ENCODE measurements at places on chromosomes 6 and 20. TPM values are rescaled to one million over a fixed set of nuclear protein-coding genes. Genes with fewer than 3 reads are reported as not detected.

The FAXC gene
- 0.49 TPM for total RNA-seq

The MUC22 gene
- total RNA-seq, result 0.08 TPM

The MYCT1 gene
- 15.0 TPM for total RNA-seq

The C6orf15 gene
- not detected for total RNA-seq

The SAMD10 gene
- 5.6 TPM for total RNA-seq

The OOEP gene
- total RNA-seq, result not detected

- peaks cover 90% of the 10 kb centered on the region for H3K4me1 ChIP-seq
- H3K27ac ChIP-seq, result peak overlapping the region; percentile 100
- no peak for DNase-seq
- peaks cover 12% of the 10 kb centered on the region for H3K36me3 ChIP-seq
Observed at GRCh38 chr20:47350181-47350550, 6.3 kb downstream of the ZMYND8 start.

GRCh38 chr6:41122373-41122772 is 31.8 kb downstream of the TREML1 start:
- H3K36me3 ChIP-seq, result peaks cover 35% of the 10 kb centered on the region
- H3K4me1 ChIP-seq, result no peaks in the 10 kb centered on the region
- H3K4me3 ChIP-seq, result no peak overlapping the region
- no peaks in the 10 kb centered on the region for H3K27me3 ChIP-seq
- H3K27ac ChIP-seq, result no peak overlapping the region
- no peak for DNase-seq

DNA sequence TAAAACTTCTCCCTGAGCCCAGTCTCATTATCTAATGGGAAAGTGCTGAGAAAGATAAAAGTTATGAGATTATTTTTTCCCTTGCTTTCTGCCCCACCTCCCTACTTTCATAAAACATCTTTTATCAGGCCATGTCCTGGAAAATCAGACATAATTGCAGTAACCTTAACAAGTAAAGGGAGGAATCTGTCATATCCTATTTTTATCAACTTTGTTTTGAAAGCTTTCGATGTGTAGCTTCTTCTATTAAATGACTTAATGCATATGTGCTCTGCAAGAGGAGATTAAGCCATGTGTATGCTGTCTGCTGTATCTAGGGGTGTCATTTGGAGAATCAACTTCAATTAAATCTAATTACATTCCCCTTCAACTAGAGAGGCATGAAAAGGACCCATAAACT is 408.9 kb downstream of the CBLN4 start:
- no peak overlapping the region for H3K27ac ChIP-seq
- H3K36me3 ChIP-seq, result no peaks in the 10 kb centered on the region
- no peaks in the 10 kb centered on the region for H3K4me1 ChIP-seq
- no peaks in the 10 kb centered on the region for H3K27me3 ChIP-seq

GRCh38 chr20:62020935-62021701 is 44.6 kb downstream of the TAF4 start:
- H3K4me3 ChIP-seq, result no peak overlapping the region
- peaks cover 76% of the 10 kb centered on the region for H3K4me1 ChIP-seq
- H3K27me3 ChIP-seq, result no peaks in the 10 kb centered on the region
- peak overlapping the region; percentile 69 for H3K27ac ChIP-seq

- H3K36me3 ChIP-seq, result no peaks in the 10 kb centered on the region
- no peak overlapping the region for H3K4me3 ChIP-seq
- H3K27ac ChIP-seq, result peak overlapping the region; percentile 69
- H3K27me3 ChIP-seq, result no peaks in the 10 kb centered on the region
- no peak for DNase-seq
- H3K4me1 ChIP-seq, result peaks cover 37% of the 10 kb centered on the region
Observed at GRCh38 chr20:50642288-50642803, 49.0 kb downstream of the RIPOR3 start.

GRCh38 chr20:41594514-41595322 is 23.5 kb downstream of the CHD6 start:
- H3K27ac ChIP-seq, result no peak overlapping the region
- H3K4me1 ChIP-seq, result peaks cover 11% of the 10 kb centered on the region
- H3K27me3 ChIP-seq, result no peaks in the 10 kb centered on the region
- no peak overlapping the region for H3K4me3 ChIP-seq
- DNase-seq, result no peak

GRCh38 chr6:108174371-108175175 is 8.8 kb downstream of the NR2E1 start:
- peak overlapping the region; percentile 42 for H3K4me3 ChIP-seq
- H3K4me1 ChIP-seq, result peaks cover 36% of the 10 kb centered on the region

DNA sequence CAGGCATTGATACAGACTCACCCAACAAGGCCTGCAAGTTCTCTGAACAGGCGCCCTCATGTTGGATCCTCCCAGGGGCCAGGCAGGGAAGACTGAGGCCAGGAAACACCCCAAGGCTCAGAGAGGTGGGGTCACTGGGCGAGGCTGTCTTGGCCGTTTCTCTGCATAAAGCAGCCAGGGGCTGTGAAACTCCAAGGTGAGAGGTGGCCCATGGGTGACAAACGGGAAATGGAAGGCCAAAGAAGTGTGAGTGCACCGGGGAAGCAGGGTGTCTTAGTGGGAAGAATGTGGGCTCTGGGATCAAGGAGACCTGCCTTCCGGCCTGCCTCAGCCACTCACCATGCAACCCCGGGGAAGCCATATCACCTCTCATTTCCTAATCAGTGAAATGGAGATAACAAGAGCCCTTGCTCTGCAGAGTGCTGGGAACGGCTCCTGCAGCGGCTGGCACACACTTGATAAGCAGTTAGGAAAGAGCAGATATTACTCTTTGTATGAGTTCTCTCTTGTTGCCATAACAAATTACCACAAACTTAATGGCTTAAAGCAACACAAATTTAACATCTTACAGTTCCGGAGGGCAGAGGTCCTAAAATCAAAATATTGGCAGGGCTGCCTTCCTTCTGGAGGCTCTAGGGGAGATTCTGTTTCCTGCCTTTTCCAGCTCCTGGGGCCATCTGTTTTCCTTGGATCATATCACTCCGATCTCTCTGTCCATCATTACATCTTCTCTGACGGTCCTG is 168.6 kb downstream of the NFATC2 start:
- peaks cover 26% of the 10 kb centered on the region for H3K4me1 ChIP-seq
- no peak overlapping the region for H3K27ac ChIP-seq
- no peaks in the 10 kb centered on the region for H3K27me3 ChIP-seq
- no peak overlapping the region for H3K4me3 ChIP-seq
- no peak for DNase-seq

DNA sequence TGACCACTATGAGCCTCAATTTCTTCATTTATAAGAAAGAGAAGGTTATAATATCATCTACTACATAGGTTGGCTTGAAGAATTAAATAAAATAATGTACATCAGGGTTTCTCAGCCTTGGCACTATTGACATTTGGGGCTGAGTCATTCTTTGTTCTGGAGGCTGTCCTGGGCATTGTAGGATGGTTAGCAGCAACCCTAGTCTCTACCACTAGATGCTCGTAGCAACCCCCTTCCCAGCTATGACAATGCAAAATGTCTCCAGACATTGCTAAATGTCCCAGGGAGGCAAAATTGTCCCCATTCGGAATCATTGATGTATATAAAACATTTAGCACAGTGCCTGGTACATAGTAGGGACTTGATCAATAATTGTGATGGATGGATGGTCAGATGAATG is 152.1 kb downstream of the KHDC1L start:
- no peaks in the 10 kb centered on the region for H3K36me3 ChIP-seq

DNA sequence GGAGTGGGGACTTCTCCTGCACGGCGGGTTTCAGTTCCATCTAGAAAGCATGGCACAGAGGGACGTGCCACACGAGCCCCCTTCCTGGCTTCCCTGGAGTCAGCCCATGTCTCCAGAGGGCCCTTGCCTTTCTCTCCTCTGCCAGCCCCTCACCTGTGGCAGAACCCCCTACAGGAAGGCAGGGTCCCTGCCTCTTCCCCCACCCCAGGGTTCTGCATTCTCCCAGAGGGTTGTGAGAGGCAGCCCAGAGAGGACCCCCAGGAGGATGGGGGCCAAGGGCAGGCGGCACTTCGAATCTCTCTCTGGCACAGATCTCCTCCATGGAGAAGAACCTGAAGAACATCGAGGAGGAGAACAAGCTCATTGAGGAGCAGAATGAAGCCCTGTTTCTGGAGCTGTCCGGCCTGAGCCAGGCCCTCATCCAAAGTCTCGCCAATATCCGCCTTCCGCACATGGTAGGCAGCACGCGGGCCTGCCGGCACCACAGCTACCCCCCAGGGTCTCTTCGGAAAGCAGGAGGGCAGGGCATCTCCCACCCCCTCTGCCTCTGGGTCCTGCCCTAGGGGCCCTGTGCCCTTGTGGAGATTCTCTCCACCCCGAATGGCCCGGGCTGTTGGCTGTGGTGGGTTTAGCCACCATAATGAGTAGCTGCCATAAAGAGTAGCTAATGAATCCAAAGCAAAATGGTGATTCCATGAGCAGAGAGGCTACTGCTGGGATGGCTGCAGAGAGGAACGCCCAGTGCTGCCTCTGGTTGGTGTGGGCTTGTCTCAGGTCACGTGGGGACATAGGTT is 15.9 kb upstream of the PCMTD2 start:
- peaks cover 12% of the 10 kb centered on the region for H3K4me1 ChIP-seq
- DNase-seq, result no peak
- no peak overlapping the region for H3K27ac ChIP-seq

- H3K4me1 ChIP-seq, result peaks cover 8% of the 10 kb centered on the region
- no peak overlapping the region for H3K4me3 ChIP-seq
- no peak for DNase-seq
- H3K36me3 ChIP-seq, result no peaks in the 10 kb centered on the region
- H3K27me3 ChIP-seq, result peaks cover 56% of the 10 kb centered on the region
Observed at GRCh38 chr6:169425628-169426370, 172.2 kb upstream of the THBS2 start.

GRCh38 chr20:36629719-36630681 is 16.0 kb downstream of the SLA2 start:
- no peak overlapping the region for H3K27ac ChIP-seq
- no peaks in the 10 kb centered on the region for H3K36me3 ChIP-seq
- no peak for DNase-seq
- no peaks in the 10 kb centered on the region for H3K27me3 ChIP-seq
- no peaks in the 10 kb centered on the region for H3K4me1 ChIP-seq
- H3K4me3 ChIP-seq, result no peak overlapping the region

- no peaks in the 10 kb centered on the region for H3K27me3 ChIP-seq
- DNase-seq, result no peak
- H3K4me1 ChIP-seq, result no peaks in the 10 kb centered on the region
Observed at GRCh38 chr6:121764493-121764892, 329.0 kb downstream of the GJA1 start.

- no peaks in the 10 kb centered on the region for H3K36me3 ChIP-seq
- no peak overlapping the region for H3K27ac ChIP-seq
- H3K4me1 ChIP-seq, result no peaks in the 10 kb centered on the region
- H3K27me3 ChIP-seq, result no peaks in the 10 kb centered on the region
- no peak for DNase-seq
Observed at GRCh38 chr6:159012201-159012600, 12.2 kb upstream of the RSPH3 start.

GRCh38 chr20:44467289-44467883 is 8.3 kb upstream of the TTPAL start:
- H3K27me3 ChIP-seq, result no peaks in the 10 kb centered on the region
- no peaks in the 10 kb centered on the region for H3K36me3 ChIP-seq
- H3K4me1 ChIP-seq, result peaks cover 12% of the 10 kb centered on the region
- H3K27ac ChIP-seq, result peak overlapping the region; percentile 61
- H3K4me3 ChIP-seq, result no peak overlapping the region
- DNase-seq, result peak; percentile 40

- DNase-seq, result no peak
- H3K4me1 ChIP-seq, result no peaks in the 10 kb centered on the region
- H3K27ac ChIP-seq, result no peak overlapping the region
- H3K36me3 ChIP-seq, result no peaks in the 10 kb centered on the region
- H3K4me3 ChIP-seq, result no peak overlapping the region
Observed at GRCh38 chr6:79468116-79468515, 69.1 kb downstream of the LCA5 start.

- no peaks in the 10 kb centered on the region for H3K36me3 ChIP-seq
- H3K4me3 ChIP-seq, result no peak overlapping the region
- H3K27ac ChIP-seq, result no peak overlapping the region
Observed at GRCh38 chr6:74705451-74705850, 500.4 kb downstream of the COL12A1 start.

DNA sequence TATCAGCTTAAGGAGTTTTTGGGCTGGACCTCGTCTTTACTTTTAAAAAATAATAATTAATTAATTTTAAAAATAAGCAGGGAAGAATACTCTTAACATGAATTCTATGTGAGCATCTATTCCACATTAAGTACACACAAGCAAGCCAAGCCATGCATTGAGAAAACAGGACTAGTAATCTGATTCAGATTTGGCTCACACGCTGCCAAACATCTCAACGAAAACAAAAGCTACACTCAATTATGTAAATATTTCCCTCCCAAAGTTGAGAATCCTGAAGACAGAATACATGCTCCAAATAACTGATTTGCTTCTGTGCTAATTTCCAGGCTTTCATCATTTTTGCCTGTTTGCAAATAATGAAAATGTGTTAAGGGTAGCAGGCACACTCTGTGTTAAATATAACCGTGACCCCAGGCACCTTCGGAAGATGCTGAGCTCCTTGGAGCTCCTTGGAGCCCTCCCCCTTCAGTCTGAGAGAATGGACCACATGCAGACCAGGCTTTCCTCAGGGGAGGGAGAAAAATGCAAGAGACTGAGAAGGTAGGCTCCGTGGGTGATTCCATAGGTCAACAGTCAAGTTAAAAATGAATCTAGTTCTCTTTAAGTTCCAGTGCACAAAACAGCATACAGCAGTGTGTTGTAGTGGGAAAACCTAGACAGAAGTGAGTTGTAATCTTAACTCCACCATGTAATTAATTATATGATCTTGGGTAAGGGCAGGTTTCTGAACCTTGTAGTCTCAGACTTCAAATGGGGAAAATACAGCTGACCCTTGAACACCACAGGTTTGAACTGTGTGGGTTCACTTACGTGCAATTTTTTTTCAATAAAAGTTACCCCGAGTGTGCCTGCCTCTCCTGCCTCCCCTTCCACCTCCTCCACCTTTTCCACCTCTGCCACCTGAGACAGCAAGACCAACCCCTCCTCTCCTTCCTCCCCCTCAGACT is 161.3 kb upstream of the RREB1 start:
- peaks cover 8% of the 10 kb centered on the region for H3K4me1 ChIP-seq
- no peaks in the 10 kb centered on the region for H3K36me3 ChIP-seq
- DNase-seq, result no peak
- no peak overlapping the region for H3K4me3 ChIP-seq
- H3K27me3 ChIP-seq, result no peaks in the 10 kb centered on the region
- H3K27ac ChIP-seq, result no peak overlapping the region

DNA sequence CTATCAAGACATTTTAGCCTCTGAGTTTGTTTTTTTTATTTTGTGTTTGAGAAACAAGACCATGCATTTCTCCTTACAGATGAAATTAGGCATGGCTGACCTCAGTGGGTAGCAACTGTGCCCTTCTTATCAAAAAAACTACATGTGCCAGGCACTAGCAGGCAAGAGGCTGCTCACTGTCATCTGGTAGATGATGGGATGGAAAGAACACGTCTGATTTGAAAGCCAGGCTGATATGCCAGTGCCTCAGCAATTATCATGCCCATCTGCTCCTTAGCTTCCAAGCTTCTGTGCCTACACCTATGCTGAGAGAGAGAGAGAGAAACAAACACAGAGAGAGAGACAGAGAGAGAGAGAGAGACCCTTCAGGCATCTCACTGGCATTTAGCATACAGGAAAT is 149.9 kb downstream of the C6orf118 start:
- no peak overlapping the region for H3K27ac ChIP-seq
- no peak for DNase-seq
- no peaks in the 10 kb centered on the region for H3K36me3 ChIP-seq

Measured in left ventricle myocardium inferior (tissue), 1 donor.